ENCODE measurements at places on chromosomes 7 and 10. TPM values are rescaled to one million over a fixed set of nuclear protein-coding genes. Genes with fewer than 3 reads are reported as not detected.

RSPH10B gene
- polyA plus RNA-seq: 0.43 TPM

GRCh38 chr10:11212288-11213085 lies 194.8 kb downstream of the CELF2 start:
- no peak for DNase-seq

DNA sequence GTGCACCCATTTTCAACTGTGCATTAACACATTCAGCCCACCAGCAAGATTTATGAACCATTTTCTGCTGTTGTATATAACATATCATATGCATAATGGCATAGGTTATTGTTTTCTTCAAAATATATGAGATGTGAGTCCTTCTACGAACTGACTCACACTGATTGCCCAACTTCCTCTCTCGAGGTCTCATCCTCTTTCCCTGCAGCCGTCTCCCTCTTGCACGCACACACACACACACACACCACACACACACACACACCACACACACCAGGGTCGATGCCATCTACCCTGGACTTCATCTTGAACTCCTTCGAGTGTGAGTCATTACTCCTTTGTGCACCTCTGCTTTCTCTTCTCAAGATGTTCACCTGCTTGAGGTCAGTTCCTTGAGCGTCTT lies 36.7 kb downstream of the EGFR start:
- DNase-seq: no peak

SPRN gene
- polyA plus RNA-seq: 4.5 TPM

TBC1D12 gene
- 21.6 TPM for polyA plus RNA-seq

GRCh38 chr10:33547976-33548375 lies 213.5 kb upstream of the NRP1 start:
- DNase-seq: no peak

GRCh38 chr10:38043516-38043915 lies 33.0 kb downstream of the ZNF33A start:
- DNase-seq: no peak

- no peak for DNase-seq
Measured at GRCh38 chr7:151833691-151834090, 43.2 kb downstream of the PRKAG2 start.

DNA sequence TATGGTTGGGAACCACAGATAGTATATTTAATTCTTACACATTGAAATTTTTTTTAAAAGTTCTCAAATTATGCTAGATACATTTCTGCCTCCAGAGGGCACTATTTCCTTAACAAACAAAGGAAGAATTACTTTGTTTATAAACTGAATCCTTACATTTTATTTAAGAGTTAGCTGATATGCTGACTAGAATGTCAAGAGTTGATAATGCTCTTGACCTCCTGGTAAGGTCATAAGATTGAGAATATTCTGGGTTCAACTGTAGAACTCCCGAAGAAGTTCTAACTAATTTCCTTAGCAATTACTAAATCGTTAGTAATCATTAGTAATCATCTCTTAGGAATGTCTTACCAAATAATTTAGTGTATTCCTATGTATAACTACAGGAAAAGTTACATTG lies 95.3 kb upstream of the CYP26C1 start:
- peak; percentile 68 for DNase-seq

TFR2 gene
- polyA plus RNA-seq: 0.93 TPM

GRCh38 chr10:34791228-34791627 lies 23.9 kb downstream of the PARD3 start:
- no peak for DNase-seq

DNA sequence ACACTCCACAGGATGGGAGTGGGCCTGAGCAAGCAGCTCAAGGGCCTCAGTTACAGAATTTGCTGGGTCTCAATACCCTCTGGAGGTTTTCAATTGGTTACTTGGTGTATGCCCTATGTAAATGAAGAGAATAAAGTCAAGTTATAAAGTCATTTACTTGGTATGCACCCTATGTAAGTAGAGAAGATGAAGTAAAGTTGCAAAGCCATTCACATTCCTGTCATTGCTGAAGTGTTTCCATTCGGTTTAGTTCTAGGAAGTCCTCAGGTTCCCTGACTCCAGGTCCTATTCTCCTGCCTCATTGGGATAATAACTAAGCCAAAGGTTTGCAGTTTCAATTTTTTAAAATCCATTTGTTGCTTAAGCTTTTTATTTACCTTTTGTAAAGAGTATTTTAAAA lies 272.6 kb upstream of the NPSR1 start:
- DNase-seq: no peak

GRCh38 chr7:43553999-43554398 lies 28.9 kb upstream of the STK17A start:
- DNase-seq: no peak

- DNase-seq: no peak
Measured at GRCh38 chr7:127809261-127809702, 157.3 kb downstream of the SND1 start.

DNA sequence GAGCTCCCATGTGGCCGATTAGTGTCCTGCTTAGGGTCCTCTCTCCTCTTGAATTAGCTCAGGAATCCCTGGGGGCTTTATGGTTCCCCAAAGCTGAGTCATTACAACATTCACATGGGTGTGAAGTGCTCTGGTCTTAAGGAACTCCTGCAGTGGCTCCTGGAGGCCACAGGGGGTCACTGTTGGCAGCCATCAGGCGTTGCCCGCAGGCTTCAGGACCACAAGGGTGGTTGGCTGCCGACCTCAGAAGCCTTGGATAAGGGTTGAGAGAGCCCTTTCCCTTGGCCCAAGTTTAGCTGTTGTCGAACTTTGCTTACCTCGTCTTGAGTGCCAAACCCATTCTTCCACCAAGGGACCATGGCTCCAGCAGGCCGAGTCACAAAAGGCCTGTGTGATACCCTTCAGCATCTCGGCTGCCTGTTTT lies 61.7 kb downstream of the SH2D4B start:
- peak; percentile 59 for DNase-seq

CYP3A7 gene
- 1.2 TPM for polyA plus RNA-seq

GRCh38 chr10:10782603-10783002 lies 235.1 kb upstream of the CELF2 start:
- DNase-seq: no peak

DNA sequence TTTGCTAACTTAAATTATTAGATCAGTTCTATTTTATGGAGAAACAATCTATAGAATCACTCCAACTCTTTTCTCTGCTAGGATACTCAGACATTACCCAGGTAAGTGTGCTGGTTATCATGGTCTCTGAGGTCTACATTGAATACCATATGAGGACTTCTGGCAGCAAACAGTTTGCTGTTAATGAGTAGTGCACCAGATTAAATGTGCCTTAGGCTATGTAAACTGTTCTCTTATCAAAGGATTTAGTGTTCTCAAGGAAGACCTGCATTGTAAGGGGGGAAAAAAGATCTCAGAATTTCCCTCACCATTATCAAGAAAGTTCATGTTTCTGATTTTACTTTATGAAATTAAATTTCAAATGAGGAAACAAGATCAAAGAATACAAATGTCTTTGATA lies 107.5 kb downstream of the ITGB8 start:
- DNase-seq: no peak

DNA sequence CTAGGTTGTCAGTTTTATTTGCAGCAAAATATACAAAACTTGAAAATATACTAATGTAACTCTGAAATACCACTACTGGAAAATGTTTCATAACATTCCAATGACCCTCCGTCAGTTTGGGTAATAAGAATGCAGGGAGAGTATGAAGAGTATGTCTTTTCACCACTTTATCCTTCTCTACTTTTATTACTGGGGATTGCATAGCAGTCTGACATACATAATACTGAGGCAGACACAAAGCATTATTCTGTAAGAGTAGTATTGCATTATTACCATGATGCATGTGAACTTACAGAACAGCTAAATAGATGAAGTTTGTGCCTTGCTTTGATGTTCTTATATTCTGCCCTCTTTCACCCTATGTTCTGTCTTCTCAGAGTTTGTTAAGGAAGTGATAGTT lies 151.8 kb upstream of the TPK1 start:
- no peak for DNase-seq

MALSU1 gene
- polyA plus RNA-seq: 54.0 TPM

C10orf105 gene
- polyA plus RNA-seq: 0.18 TPM

DNA sequence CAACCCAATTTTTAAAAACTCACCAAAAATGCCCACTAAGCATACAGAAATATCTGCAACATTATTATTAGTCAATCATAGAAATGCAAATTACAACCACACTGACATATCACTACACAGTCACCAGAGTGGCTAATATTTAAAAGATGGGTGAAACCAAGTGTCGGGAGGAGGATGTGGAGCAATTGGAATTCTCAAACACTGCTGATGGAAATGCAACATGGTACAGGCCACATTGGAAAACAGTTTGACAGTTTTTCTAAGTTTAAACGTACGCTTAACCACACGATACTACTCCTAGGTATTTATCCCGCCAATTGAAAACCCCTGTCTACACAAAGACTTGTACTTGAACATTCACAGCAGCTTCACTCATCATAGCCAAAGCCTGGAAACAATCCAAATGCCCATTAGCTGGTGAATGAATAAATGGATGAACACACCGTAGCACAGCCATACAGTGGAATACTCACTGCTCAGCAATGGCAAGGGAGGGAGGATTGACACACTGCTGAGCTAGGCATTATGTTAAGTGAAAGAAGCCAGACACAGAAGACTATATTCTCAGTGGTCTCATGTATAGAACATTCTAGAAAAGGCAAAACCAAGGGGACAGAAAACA lies 16.3 kb downstream of the GCK start:
- no peak for DNase-seq

CLDN4 gene
- 56.5 TPM for polyA plus RNA-seq

DNA sequence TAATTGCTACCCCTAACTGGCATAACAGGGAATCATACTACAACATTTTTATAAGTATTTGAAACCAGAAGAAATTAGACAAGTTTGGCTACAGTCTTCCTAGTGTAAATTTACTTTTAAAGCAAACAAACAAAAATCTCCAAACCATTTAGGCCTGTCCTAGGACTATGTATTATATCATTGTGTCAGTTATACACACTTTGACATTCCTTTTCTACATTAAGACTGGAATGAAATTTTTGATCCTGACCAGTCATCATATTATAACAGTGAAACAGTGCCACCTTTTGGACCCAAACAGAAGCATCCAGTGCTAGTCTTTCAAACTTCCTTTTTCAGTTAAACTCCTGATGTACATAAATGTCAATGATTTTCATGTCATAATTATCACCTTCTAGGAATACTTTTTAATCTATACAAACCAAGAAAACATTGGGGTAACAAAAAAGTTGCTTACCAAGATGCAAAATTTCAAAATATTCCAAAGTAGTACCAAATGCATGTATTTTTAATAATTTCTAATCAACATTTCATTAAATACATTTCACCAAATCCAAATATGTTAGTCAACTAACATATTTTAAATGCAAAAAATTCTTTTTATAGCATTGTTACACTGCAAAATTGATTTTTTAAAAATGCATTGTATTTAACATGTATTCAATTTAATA lies 75.7 kb downstream of the IMMP2L start:
- DNase-seq: peak; percentile 61

DNA sequence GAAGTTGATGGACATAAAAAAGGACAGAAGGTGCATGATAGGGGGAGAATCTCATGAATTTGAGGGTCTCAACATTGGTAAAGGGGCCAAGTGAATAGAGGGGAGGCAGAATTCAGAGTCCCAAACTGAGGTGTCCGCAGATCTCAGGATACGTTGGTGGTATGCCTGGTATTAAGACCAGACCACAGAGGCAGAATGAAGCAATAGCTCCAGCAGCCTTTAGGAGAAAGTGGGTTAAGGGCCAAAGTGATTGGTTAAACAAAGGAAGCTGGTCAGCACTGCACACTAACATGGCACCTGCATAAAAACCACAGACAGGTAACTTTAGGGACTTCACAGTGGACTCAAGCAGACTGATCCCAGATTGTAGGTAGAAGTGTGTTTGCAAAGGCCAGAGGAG lies 37.5 kb downstream of the MEST start:
- DNase-seq: no peak

DNA sequence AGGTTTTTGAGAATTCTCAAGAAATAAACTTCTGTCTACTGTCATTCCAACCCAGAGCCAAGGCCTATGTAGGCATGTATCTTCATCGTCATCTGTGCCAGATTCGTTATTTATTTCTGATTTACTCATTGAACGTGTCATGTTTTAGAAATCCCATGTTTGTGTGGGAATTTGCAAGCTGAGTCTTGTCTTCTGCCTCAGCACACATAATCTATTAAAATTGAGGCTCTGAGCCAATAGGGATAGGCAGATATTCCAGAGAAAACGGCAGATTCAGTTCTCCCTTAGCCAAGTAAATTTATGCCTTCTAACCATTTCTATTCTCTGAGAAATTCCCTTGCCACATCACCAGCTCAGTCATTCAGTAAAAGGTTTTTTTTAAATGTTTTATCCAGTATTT lies 444.6 kb downstream of the REEP3 start:
- no peak for DNase-seq

All from left kidney (tissue), 8 donors.